Stimulated activated CD4-positive, alpha-beta T cell treated with anti-CD3 and anti-CD28 coated beads, Interleukin-1b, Interleukin-23, amount 100 ng/mL, for 1 hour (primary cell): ENCODE measurements at places on chromosomes 1 and 21.

GRCh38 chr1:202200112-202200548 is 6.5 kb downstream of the LGR6 start:
- no peak for DNase-seq

DNA sequence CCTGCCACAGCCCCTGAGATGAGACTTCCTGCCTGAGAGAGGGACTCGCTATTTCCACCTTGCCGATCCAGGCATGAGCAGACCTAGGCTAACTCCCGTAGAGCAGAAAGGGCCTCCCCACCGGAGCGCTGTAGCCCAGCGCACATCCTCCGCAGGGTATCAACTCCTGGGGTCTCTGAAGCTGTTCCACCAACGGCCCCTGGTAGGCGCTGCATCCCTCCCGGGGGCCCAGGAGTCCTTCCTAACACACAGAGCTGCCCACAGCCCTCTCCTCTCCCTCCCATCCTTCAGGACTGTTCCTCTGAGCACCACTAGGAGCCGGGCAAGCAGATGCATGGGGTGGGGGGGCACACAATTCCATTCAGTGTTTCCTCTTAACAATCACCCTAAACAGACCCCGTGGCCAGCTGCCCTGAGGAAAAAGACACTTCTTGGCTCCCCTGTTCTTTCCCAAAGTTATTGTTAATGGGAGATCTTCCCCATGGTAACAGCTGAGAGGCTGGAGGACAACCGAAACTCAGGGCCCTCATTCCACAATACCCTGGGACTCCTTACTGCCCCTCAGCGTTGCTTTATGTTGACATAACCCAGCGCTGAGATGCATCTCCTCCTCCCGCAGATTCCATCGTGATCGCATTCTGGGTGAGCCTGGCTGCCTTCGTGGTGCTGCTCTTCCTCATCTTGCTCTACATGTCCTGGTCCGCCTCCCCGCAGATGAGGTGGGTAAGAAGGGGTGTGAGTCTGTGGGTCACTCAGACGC is 7.5 kb downstream of the MRAP start:
- no peak for DNase-seq

- peak; percentile 77 for DNase-seq
Measured at GRCh38 chr1:9490605-9491339, 48.5 kb upstream of the SLC25A33 start.

DNA sequence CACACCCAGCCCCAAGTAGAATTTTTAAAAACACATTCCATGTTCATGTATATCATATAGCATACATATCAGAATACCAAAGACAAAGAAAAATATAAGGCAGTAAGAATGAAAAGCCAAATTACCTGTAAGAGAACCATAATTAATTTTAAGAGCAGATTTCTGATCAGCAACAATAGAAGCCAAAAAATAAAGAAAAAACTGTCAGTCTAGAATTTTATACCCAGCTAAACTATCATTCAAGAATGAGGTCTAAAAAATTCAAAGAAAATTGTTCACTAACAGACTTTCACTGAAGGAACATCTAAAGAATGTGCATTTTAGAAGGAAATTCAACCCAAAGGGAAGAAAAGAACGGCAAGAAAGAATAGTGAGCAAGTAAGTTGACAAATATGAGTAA is 10.6 kb upstream of the FUCA1 start:
- no peak for DNase-seq

GRCh38 chr21:45151445-45152160 is 77.2 kb downstream of the ADARB1 start:
- DNase-seq: no peak

DNA sequence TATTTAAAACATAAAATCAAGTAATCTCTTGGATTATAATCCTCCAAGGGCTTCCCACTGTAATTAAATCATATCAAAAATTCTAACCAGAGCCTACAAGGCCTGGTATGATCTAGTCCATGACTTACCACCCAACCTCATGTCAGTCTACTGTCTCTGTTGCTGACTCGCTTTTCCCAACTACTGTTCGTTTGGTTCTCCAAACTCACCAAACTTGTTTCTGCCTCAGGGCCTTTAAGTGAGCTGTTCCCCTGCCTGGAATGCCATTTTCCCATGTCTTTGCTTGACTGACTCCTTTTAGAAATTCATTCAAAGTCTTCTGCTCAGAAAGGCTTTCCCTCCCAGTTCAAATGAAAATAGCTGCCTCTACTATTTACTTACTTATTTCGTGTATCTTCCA is 95.9 kb downstream of the ZC3H11B start:
- no peak for DNase-seq

- no peak for DNase-seq
Measured at GRCh38 chr1:209611771-209612570, 28.5 kb downstream of the CAMK1G start.

DNA sequence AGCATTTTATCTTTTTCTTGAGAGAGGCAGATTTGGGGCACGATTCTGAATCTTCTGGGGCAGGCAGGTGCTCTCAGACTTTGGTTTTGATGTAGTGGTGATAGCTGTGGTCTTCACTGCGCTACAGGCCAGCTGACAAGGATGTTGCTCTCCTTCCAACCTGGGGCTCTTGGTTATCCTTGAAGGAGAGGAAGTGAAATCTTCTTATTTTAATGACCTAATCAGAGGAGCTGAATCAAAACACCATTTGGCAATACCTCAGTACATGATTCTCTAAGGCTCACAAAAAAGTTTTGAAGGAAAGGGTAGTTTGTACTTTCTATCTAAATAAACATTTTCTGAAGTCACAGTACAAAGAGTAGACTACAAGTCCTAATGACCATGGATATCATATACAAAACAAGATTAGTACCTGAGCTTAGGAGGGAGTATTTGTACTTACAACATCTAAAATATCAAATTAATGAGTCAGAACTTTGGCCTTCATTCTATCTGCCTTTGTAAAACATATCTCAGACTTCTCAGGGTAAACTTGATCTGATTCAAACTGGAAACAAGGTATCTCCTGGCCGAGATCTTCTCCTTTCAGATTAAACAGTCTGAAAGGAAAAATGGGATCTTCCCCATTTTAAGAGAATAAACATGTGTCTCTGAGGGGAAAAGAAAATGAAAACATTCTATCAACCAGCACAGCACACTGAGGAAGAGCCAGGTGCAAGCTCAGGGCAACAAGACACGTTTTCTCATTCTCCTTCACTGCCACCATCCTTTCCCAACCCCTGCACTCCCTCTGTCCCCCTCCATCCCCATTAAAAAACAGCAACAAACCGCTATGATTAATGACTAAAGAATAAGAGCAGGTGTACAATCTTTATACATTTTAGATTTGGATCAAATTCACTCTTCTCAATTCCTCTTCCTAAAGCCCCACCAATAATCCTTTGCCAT is 69.2 kb downstream of the SH3GLB1 start:
- DNase-seq: no peak

GRCh38 chr1:64031236-64031635 is 172.2 kb upstream of the UBE2U start:
- no peak for DNase-seq

GRCh38 chr1:243924188-243924587 is 74.1 kb upstream of the AKT3 start:
- DNase-seq: no peak

GRCh38 chr1:84006591-84006990 is 7.7 kb upstream of the TTLL7 start:
- DNase-seq: no peak

- no peak for DNase-seq
Measured at GRCh38 chr1:115529216-115529897, 112.4 kb upstream of the VANGL1 start.

DNA sequence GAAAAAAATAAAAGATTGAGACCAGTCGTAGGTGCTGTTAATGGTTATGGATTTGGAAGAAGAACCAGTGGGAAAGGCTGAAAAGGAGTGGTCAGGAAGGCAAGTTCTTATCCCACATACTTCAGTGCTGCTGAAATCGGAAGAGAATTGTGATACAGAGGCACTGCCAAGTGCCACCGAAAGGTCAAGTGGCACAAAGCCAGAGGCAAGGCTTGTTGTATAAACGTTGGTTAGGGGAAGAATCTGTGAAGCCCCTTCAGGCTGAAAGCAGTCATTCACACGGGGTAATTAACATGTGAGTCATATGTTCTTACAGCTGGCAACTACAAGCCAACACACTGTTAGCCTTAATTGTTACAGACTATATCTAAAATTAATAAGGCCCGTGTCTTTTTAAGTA is 48.8 kb downstream of the ZBTB40 start:
- DNase-seq: no peak

GRCh38 chr1:51309291-51309690 is 21.1 kb downstream of the TTC39A start:
- no peak for DNase-seq

GRCh38 chr21:33384841-33385331 is 18.3 kb upstream of the IFNGR2 start:
- no peak for DNase-seq

GRCh38 chr1:28580722-28581530 is 11.1 kb upstream of the RAB42 start:
- peak; percentile 26 for DNase-seq

DNA sequence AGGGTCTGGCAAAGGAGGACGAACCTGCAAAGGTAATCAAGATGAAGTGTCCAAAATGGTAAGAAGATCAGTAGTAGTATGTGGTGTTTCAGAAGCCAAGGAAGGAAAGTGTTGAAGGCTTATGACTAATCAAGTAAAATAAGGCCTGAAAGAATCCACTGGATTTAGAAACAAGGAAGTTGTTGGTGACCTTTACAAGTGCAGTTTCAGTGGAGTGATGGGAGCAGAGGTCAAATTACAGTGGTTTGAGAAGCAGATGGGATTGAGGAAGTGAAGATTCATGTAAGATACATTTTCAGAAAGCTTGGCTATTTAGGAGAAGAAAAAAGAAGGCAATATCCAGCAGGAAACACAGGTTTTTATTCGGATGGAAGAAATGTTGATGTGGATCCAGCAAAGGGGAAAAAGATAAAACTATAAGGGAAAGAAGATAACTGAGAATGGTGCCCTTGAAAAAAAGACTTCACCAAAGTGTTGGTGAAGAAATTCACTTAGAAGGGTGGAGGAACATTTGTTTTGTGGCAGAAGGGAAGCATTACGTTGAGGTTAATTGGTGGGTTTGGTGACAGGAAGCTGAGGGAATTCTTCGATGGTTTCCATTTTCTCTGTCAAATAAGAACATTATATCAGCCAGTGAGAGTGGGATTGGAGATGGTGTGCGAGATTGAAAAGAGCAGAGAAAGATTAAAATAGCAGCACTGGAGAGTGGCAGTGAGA is 2.1 kb downstream of the ARMH1 start:
- no peak for DNase-seq

DNA sequence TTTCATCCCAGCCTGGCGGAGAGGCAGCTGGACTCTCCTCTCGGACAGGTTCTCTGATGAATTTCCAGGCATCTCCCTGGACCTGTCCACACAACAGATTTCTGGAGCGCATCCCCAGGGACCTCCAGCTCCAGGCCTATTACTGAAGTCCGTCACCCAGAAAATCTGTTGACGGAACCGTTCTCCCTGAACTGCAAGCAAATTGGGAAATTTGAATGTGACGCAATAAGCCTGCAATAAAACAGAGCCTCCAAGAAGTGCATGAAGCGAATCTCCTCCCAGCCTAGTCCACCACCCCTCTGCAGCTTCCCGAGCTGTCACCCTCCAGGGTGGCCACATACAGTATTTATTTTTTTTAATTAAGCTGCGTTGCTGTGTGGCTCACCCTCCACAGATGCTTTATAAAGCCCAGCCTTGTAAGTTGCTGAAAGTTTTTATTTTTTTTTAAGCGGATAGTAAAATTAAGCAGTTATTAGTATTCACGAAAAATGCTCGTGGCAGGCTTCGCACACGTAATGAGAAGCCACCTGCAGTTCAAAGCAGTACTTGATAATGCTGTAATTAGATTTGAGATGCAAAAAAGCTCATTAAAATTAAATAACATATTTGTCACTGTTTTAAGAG is 173.3 kb downstream of the CAMTA1 start:
- no peak for DNase-seq

DNA sequence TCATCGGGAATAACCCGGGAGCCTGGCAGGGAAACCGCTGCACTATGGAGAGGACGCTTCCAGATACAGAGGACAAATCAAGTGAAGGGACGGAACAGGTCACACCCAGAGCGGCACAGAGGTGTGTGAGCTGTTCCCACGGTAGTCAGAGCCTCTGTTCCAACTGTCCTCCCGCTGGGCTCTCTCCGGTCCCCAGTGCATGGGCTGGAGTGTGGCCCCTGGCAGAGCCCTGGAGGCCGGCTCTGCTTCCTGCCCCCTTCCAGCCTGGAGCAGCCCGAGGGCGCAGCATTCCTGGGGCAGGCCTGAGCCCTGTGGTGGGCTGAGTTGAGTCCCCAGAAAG is 11.9 kb upstream of the ZBTB21 start:
- no peak for DNase-seq

DNA sequence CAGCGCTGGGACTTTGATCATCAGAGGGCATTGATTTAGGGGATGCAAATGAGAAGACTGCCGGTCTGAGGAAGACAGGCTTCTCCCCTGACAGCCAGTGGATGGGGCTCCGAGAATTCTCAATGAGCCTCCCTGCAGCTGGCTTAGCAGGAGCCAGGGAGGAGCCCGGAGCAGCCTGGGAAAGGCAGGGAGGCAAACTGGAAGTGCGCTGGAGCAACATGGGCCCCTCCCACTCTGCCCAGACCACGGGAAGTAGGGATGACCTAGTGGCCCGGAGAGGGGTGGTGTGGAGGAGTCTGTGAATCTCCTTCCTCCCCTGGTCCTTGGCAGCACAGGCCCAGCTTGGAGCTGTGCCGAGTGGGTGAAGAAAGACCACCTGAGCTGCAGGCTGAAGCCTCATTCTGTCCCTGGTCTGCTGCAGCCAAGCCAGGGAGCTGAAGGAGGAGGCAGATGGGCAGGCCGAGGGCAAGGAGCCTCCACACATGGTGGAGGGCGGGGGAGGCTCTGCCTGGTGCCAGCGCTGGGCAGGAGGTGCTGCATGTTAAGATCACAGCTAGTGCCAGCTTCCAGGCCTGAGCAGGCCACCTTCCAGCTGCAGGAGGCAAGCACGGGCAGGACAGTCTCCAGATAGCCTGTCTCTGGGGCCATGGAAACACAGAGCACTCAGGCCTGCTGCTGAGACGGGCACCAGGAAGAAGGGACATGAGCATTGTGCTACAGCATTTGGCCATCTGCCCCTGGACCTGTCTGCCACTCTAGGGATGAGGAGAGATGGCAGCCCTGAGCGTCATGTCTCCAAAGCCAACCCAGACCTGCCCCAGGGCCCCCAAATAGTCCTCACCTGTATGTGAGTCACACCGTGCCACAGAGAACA is 12.2 kb upstream of the CLSTN1 start:
- DNase-seq: no peak

GRCh38 chr21:34560609-34561008 is 48.6 kb upstream of the KCNE1 start:
- DNase-seq: no peak

GRCh38 chr1:111639602-111640198 is 20.1 kb downstream of the RAP1A start:
- DNase-seq: no peak

DNA sequence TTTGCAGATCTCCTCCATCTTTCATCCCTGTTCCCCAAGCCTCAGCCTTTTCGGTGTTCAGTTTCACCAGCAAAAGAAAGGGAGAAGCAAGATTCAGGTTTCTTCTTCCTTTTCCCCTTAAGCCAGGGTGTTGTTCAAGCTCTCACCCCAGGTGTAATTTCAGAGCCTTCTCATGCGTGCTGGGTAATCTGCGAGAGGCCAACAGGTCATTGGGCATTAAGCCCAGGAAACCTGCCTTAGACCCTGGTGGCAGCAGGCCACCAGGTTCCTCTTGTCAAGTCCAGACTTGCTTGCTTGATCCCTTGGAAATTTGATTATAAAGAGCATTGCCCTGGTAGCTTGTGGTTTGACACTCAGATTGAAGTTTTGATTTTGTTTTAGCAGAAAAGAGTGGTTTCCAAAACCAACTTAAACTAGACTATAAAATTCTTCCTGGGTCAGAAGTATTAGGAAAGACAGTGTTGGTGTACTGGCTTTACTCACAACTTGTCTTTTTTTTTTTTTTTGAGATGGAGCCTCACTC is 6.9 kb downstream of the AKR1A1 start:
- DNase-seq: no peak

- DNase-seq: no peak
Measured at GRCh38 chr21:22277341-22277740, 1279.1 kb downstream of the NCAM2 start.
